NCI-H345 (cell line): ENCODE measurements at places on chromosomes 12 and 14.

DNA sequence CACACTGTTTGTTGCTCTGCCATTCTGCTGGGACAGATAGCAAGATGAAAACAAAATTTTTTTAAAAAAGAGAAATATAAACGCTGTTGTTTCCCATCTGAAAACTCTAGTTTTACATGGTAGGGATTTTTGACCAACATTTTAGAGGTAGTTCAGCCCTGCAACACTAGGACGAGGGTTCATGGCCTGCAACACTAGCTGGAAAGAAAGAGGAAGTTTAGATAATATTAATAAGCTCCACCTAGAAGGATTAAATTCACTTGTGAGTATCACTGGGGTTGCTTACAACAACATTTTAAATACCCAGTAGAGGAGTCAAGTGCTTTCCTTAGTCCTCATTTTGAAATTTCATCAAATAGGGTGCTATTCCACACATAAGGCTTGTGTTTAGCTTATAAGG lies 68.2 kb downstream of the SRGAP1 start:
- DNase-seq: no peak

DNA sequence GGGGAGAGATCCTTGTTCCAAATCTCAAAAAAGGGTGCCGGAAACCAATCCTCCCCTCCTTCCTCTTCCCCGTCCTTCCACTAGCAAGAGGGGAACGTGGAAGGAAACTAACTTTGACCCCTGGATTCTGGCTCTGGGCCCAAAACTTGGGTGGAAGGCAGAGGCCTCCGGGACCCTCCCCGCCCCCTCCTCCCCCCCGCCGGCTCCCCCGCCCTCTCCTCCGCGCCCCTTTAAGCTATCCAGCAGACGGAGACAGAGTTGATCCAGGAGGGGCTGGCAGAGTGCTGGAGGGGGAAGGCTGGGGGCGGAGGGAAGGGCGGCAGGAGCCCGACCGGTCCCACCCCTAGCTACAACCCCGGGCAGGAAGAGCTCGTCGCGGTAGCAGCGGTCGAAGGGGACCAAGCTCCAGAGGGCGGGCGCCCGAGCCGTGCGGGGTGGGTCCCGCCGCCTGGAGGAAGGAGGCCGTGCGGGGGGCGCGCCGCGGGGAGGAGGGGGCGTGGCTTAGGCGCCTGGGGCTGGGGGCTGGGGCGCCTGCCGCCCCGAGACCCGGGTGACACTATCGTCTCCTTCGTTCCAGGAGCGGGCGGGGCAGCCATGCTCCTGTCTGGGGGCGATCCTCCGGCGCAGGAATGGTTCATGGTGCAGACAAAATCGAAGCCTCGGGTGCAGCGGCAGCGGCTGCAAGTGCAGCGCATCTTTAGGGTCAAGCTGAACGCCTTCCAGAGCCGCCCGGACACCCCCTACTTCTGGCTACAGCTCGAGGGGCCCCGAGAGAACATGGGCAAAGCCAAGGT lies at the start of gene NYNRIN:
TSS of gene NYNRIN (plus strand) at position 351 of the 794 bp plus-strand sequence. CDS start at position 595, 244 bp downstream.
- peak; percentile 36 for DNase-seq

DNA sequence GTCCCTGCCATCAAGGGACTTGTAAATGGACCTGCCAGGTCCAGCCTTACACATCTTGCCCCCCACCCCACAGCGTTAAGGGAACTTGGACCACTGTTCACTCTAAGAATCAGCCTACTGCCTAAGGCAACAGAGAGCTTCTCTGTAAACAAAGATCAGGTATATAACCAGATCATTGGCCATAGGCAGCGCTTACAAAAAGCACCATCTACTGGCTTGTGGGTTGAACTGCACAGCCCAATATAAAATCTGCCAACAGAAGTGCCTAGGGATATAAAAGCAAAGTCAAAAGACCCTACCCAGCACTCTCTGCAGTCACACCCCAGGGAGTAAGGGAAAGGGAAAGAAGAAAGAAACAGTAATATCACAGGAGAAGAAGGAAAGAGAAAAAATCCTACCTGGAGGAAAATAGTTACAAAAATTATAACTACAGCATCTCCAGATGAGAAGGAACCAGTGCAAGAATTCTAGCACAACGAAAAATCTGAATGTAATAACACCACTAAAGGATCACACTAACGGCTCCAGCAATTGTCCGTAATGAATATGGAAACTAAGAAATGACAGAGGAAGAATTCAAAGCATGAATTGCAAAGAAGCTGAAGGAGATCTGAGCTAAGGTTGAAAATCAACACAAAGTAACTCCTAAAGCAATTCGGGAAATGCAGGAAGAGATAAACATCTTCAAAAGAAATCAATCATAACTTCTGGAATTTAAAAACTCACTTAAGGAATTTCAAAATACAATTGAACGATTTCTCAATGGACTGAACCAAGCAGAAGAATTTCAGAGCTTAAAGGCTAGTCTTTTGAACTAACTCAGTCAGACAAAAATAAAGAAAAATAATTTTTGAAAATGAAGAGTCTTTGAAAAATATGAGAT lies 95.2 kb upstream of the PCED1B start:
- DNase-seq: peak; percentile 1

DNA sequence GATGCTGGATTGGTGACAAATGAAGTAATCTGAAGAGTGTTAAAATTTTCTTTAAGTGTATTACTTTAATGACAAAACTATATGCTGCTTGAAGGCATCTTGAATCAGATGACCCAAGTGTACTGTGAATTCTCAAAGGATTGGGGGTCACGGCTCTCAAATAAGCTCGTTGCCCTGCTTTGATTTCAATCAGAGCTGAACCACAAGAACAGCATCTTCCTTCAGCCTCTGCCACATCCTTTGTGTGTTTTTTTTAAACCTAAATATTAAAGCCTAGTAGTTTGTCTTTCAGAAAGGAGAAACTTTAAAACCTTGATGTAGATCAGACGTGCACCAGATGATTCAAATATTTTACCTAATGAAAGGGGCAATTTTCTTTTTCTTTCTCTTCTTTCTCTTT lies 11.7 kb downstream of the ELK3 start:
- no peak for DNase-seq

GRCh38 chr12:131720921-131721320 lies 10.0 kb downstream of the SFSWAP start:
- no peak for DNase-seq

DNA sequence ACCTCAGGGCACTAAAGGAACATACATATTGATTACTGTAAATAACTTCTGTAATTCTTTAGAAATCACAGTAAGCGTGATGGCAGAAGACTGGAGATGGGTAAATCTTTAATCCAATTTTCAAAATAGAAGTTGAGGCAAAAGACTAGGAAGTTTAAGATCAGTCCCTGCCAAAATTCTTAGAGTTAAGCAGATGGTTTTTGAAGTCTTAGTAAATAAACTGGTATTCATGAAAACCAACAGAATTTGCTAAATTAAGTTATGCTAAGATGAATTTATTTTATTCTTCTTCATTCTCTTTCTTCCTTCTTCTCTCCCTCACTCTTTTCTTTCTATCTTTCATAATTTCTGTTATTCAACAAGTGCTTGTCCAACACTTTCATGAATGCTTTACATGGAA lies 98.4 kb upstream of the GARIN6 start:
- no peak for DNase-seq

- DNase-seq: no peak
Observed at GRCh38 chr14:104509673-104510072, 69.9 kb upstream of the C14orf180 start.

DNA sequence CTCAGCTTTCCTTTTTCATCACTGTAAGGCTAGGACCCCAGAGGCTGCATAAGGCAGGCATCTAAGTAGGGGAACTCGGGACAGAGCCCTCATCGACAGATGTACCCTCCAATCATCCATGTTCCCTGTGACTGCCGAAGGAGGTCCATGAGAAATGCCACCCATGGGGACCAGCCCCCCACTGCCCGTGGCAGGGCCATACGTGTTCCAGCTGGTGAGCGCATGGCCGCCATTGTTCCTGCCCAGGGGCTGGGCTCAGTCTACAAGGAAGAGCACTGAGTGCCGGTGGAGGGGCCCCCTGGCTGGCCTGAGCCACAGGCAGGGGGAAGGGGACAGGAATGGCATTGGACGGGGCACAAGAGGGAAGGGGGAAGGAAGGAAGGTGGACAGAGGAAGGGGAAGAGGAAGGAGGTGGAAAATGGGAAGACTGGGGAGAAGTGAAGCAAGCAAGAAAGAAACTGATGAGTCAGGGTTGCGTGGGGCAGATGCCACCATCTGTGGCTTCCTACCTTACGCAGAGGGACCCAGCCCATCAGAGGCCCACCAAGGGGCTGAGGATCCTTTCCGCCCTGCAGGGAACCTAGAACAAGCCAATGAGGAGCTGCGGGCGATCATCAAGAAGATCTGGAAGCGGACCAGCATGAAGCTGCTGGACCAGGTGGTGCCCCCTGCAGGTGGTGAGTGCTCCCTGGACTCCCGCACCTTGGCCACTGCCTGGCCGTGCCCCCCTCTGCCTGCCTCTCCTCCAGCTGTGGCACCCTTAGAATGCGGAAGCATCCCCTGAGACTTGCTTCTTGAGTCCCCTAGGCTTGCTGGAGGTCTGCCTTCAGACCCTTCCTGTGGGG lies 120.6 kb upstream of the FKBP4 start:
- no peak for DNase-seq

DNA sequence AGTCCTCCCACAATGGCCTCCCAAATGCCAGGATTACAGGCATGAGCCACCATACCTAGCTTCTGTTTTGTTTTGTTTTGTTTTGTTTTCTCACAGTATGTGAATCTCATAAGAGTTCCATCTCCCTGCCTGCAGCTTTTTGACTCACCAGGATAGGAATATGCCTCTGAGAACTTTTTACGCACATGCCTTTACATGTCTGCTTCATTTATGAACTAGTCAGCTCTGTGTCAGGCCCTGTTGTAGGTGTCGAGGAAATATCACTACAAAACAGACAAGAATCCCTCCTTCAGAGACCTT lies 89.0 kb downstream of the BORCS5 start:
- no peak for DNase-seq

DNA sequence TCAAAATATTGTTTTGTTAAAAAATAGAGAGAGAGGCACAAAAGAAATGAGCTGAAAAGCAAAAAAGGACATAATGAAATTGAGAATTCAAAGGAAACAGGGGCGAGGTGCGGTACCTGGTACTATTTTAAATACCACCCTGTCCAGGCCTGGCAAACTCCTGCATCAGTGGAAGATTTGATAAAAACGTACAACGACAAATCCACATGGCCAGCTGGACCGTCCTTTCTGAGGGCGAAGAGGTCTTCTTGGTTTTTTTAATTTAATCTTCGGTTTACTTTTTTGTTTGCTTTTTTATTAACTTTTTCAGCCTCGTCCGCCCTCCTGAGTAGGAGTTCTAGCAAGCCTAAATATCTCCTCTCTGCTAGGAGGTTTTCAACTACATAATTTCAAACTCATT lies 11.9 kb downstream of the BCL11B start:
- no peak for DNase-seq

DNA sequence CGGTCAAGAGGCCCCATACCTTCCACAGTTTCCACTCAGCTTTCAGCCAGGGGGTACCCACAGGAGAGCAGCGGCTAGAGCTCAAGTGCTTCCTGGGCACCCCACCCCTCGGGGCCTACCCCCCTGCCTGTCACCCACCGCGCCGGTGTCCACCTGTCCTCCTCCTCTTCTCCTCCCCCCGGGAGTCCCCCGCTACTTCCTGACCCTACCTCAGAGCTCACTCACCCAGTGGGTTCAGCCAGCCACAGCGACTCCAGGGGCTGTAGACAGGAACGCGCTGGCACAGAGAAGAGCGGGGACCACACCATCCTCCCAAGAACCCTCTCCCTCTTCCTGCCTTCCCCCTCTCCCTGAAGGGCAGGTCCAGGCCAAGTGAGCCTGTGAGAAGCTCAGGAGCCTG lies 123.0 kb downstream of the ESRRB start:
- no peak for DNase-seq

DNA sequence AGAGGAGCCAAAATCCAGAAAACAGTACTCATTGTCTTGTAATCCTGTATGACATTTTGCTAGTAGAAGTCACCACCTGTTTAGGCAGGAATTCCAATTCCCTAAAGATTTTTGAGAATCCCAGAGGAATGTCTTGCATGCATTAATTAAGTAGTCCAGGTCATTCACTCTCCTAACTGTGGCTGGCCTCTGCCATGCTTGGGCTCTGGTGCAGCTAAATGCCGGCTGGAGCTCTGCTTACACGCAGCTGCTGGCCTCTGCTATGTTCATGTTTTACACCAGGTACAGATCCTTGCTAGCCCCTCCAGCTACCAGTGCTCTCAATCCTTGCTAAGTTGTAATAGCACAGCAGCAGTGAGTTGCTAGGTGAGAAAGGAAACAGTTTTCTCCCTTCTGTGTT lies 16.3 kb upstream of the HIF1A start:
- DNase-seq: no peak

GRCh38 chr14:47710581-47710980 lies 35.2 kb upstream of the MDGA2 start:
- no peak for DNase-seq

- no peak for DNase-seq
Observed at GRCh38 chr12:116320791-116321217, 43.3 kb upstream of the MED13L start.

DNA sequence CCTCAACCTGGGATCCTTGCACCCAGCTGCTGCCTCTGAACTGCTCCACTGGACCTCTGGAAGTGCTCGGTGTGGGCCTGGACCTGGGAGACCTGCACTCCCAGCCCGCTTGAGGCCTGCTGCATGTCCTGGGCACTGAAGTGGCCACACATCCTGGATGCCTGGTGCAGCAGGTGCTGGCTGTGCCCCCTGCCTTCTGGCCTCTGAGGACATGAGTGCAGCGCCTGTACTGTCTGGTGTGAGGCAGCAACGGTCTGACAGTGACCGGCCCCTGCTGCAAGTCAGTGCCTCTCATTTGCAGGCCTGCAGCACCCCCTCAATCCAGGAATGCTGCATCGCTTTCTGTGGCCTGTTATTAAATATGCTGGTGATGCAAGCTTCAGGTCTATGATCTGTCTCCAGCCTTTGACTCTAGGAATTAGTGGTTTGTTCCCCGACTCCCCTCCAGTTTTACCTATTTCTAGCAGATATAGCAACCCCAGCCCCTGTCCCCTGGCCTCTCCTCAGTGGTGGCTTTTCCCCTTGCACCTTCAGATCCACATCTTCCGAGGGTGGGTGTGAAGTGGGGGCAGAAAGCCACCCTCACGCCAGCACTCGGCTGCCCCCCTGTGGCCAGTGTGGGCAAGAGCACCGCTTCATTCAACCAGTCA lies 3.6 kb downstream of the SMIM41 start:
- DNase-seq: peak; percentile 52

- DNase-seq: no peak
Observed at GRCh38 chr12:113932381-113933196, 33.5 kb downstream of the RBM19 start.

DNA sequence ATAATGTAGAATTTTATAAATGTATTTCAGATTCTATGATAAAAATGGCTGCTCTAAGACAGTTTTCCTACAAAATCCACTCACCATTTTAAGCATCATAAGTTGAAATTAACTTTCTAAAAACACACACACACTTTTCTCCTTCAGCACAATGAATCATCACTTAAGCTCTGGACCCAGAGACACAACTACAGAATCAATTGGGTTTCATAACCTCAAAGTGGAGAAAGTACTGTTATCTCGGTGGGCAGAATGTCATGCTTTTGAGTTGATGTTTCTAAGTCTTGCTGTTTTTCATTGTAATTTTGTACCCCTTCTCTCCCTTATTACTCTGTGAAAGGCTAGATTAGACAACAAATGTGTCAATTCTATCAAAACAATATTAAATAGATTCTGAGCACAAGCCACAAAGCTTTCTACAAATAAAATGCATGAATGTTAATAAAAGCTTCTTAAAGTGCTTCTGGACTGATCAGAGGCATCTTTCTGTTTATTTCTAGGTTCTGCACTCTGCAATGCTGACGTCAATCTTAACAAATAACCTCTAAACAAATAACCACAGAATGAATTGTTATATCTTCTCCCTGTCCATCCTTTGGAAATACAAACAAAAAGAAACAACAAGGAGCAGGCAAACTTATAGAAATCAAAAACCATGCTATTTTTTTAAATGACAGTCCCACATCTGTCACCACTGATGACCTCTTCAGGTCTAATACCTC lies 8.2 kb downstream of the IPO8 start:
- no peak for DNase-seq
